ENCODE measurements at places on chromosomes 3 and 15. TPM values are rescaled to one million over a fixed set of nuclear protein-coding genes. Genes with fewer than 3 reads are reported as not detected.

MYLK gene
- 8.7 TPM for total RNA-seq

GRCh38 chr3:114481113-114481512, 187.3 kb downstream of the TIGIT start:
- no peaks in the 10 kb centered on the region for H3K36me3 ChIP-seq
- no peak overlapping the region for H3K27ac ChIP-seq
- H3K27me3 ChIP-seq: no peaks in the 10 kb centered on the region
- H3K4me3 ChIP-seq: no peak overlapping the region
- DNase-seq: no peak
- H3K4me1 ChIP-seq: no peaks in the 10 kb centered on the region

- peaks cover 21% of the 10 kb centered on the region for H3K4me1 ChIP-seq
- H3K27me3 ChIP-seq: no peaks in the 10 kb centered on the region
- no peak overlapping the region for H3K4me3 ChIP-seq
- no peak for DNase-seq
- no peaks in the 10 kb centered on the region for H3K36me3 ChIP-seq
- H3K27ac ChIP-seq: no peak overlapping the region
Observed at GRCh38 chr15:40111888-40112287, 3.2 kb upstream of the BMF start.

SHF gene
- 2.2 TPM for total RNA-seq

GRCh38 chr3:98972155-98972554, 70.7 kb upstream of the DCBLD2 start:
- peak overlapping the region; percentile 98 for H3K27ac ChIP-seq
- peaks cover 82% of the 10 kb centered on the region for H3K4me1 ChIP-seq
- peaks cover 5% of the 10 kb centered on the region for H3K36me3 ChIP-seq

GRCh38 chr3:195450731-195451229, 8.0 kb upstream of the ACAP2 start:
- H3K27ac ChIP-seq: no peak overlapping the region
- H3K4me1 ChIP-seq: 0 out of 2 replicates have a peak, but pooled peaks cover 6% of the 10 kb centered on the region
- no peak overlapping the region for H3K4me3 ChIP-seq
- H3K36me3 ChIP-seq: no peaks in the 10 kb centered on the region
- DNase-seq: no peak
- no peaks in the 10 kb centered on the region for H3K27me3 ChIP-seq

DNA sequence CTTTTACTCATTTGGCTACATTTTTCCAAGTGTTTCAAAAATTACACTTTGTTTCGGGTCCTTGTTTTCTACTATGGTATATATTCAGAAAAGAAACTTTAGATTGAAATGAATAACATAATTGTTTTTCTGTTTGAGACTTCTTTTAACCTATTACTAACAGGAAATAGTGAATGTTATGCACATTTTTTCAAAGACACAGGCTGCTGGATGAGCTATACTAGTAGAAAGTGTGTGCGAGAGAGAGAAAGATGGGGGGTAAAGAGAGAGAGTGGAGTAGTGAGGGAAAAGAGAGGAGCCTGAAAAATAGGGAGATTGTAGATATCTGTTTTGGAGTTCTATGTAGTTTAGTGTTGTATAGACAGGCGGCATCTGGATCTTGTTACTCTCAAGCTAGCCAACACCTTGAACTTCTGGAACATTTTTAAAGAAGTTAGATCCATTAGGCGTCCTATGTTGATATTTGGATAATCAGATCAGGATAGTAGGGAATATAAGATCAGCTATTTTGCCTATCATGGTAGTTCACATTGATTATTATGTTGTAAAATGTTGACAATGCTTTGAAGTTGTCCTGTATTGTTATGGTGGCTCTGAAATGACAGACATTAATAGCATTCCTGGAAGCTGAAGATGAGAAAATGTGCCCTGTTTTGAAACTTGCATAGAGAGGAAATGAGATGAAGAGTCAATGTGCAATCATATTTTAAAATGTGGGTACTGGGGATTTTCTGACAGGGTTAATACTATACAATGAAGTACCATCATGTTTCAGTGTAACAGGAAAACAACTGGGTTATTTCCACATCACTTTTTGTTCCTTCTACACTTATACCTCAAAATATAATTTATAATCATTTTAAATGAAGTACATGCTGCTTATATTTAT, 2.6 kb downstream of the RBMS3 start:
- H3K27ac ChIP-seq: peak overlapping the region; percentile 8
- no peaks in the 10 kb centered on the region for H3K36me3 ChIP-seq
- H3K27me3 ChIP-seq: no peaks in the 10 kb centered on the region
- DNase-seq: no peak
- peaks cover 32% of the 10 kb centered on the region for H3K4me1 ChIP-seq
- peak overlapping the region; percentile 71 for H3K4me3 ChIP-seq

SFMBT1 gene
- total RNA-seq: 10.8 TPM

CCR9 gene
- total RNA-seq: not detected

- peak; percentile 17 for DNase-seq
- no peaks in the 10 kb centered on the region for H3K27me3 ChIP-seq
- H3K27ac ChIP-seq: no peak overlapping the region
- H3K4me3 ChIP-seq: no peak overlapping the region
- no peaks in the 10 kb centered on the region for H3K4me1 ChIP-seq
Observed at GRCh38 chr15:44023176-44023575, 171.9 kb downstream of the FRMD5 start.

- H3K27me3 ChIP-seq: no peaks in the 10 kb centered on the region
- peaks cover 37% of the 10 kb centered on the region for H3K4me1 ChIP-seq
- no peaks in the 10 kb centered on the region for H3K36me3 ChIP-seq
- no peak overlapping the region for H3K27ac ChIP-seq
- DNase-seq: no peak
- no peak overlapping the region for H3K4me3 ChIP-seq
Observed at GRCh38 chr3:24519368-24520100, 24.9 kb upstream of the THRB start.

DNA sequence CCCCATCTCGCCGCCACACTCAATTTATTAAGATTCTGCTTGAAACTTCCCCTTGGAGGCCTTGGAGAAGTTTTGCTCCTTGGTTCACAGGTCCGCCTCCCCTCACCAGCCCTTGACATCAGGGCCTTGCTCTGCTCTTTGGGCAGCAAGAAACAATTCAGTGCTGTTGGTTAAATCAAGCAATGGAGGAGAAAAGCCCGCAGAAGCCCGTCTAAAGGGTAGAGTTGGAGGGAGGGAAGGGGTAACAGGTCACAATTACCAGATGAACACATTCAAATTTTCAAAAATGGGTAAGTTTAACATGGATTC, 429 bp downstream of the PARP9 start:
- peaks cover 20% of the 10 kb centered on the region for H3K4me1 ChIP-seq
- H3K27ac ChIP-seq: peak overlapping the region; percentile 81
- DNase-seq: no peak
- 0 out of 2 replicates have a peak, but pooled peaks cover 4% of the 10 kb centered on the region for H3K36me3 ChIP-seq

DNA sequence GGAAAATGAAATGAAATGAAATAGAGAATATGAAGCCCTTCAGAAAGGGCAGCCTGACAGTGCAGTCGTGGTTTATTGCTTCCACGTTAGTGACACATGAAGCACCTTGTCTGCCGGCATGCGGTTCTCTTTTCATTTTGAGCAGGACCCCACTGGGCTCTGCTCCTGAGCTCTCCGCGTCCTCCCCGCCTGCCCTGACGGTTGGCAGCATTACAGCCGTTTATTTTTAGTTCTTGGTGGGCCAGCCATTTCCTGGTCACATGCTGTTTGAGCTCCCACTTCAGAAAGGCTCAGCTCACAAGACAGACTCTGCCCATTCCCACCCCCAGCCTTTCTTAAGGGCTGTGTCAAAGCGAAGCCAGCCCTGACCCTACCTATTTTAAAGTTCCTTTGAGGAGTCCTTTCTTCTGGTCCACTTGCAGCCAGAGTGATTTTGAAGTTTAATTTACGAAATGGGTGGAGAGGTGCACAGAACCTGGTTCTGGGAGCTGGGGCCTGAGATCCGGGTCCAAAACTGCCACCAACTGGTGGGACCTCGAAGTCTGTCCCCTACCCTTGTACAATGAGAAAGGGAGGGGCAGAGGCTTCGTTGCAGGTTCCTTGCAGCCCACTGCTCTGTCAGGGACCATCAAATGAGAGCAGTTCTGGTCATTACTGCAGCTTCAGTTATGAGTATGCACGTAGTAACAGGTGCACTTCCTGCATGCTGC, 60.1 kb downstream of the MGLL start:
- peaks cover 3% of the 10 kb centered on the region for H3K4me1 ChIP-seq
- no peak overlapping the region for H3K4me3 ChIP-seq
- H3K27me3 ChIP-seq: no peaks in the 10 kb centered on the region
- no peak for DNase-seq
- no peak overlapping the region for H3K27ac ChIP-seq

DNA sequence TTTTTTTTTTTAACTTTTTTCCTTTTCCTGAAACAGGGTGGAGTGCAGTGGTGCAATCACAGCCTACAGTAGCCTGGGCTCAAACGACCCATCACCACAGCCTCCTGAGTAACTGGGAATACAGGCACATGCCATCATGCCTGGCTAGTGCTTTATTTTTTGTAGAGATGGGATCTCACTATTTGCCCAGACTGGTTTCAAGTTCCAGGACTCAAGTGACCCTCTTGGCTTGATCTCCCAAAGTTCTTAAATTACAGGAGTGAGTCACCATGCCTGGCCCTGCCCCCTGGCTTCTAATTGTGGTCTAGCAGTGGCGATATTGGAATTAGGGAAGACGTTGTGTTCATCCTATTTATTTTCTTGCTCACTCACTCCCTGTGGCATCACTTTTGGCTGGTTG, 1138.4 kb downstream of the SI start:
- peaks cover 9% of the 10 kb centered on the region for H3K4me1 ChIP-seq
- no peaks in the 10 kb centered on the region for H3K27me3 ChIP-seq
- peak; percentile 87 for DNase-seq
- no peak overlapping the region for H3K4me3 ChIP-seq
- no peaks in the 10 kb centered on the region for H3K36me3 ChIP-seq
- H3K27ac ChIP-seq: no peak overlapping the region

GRCh38 chr3:48546203-48546829, 10.3 kb downstream of the PFKFB4 start:
- no peak overlapping the region for H3K4me3 ChIP-seq
- no peaks in the 10 kb centered on the region for H3K4me1 ChIP-seq
- no peaks in the 10 kb centered on the region for H3K27me3 ChIP-seq
- peaks cover 29% of the 10 kb centered on the region for H3K36me3 ChIP-seq

DNA sequence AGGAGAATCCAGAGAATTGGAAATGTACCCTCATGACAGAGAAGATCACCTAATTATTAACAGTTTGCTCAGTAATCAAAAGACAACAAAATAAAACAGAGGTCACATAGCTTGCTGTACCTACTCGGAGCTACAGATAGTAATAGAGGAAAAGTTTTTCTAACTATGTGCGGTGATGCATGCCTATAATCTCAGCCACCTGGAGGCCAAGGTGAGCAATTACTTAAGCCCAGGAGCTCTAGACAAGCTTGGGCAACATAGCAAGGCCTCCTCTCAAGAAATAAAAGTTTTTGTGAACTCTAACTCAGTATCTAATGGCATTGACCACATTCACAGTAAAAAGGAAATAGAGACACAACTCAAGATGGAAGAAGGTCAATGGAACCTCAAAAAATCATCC, 243.6 kb downstream of the ATP8B4 start:
- no peak overlapping the region for H3K27ac ChIP-seq
- H3K27me3 ChIP-seq: no peaks in the 10 kb centered on the region
- DNase-seq: peak; percentile 37
- no peak overlapping the region for H3K4me3 ChIP-seq
- H3K4me1 ChIP-seq: no peaks in the 10 kb centered on the region

GRCh38 chr15:33157371-33158037, 37.0 kb downstream of the FMN1 start:
- no peak overlapping the region for H3K4me3 ChIP-seq
- DNase-seq: no peak

LRTM1 gene
- not detected for total RNA-seq

GPR27 gene
- 0.07 TPM for total RNA-seq

GRCh38 chr15:60385620-60386552, 11.9 kb downstream of the ANXA2 start:
- peaks cover 70% of the 10 kb centered on the region for H3K36me3 ChIP-seq
- no peak overlapping the region for H3K27ac ChIP-seq
- no peaks in the 10 kb centered on the region for H3K27me3 ChIP-seq
- no peak for DNase-seq
- no peak overlapping the region for H3K4me3 ChIP-seq

ZNF710 gene
- 12.9 TPM for total RNA-seq

GRCh38 chr3:6449099-6449498, 411.8 kb upstream of the GRM7 start:
- H3K36me3 ChIP-seq: no peaks in the 10 kb centered on the region
- no peaks in the 10 kb centered on the region for H3K27me3 ChIP-seq
- no peaks in the 10 kb centered on the region for H3K4me1 ChIP-seq
- H3K4me3 ChIP-seq: no peak overlapping the region
- no peak for DNase-seq

MPI gene
- total RNA-seq: 30.6 TPM

LMLN gene
- total RNA-seq: 3.7 TPM

DNA sequence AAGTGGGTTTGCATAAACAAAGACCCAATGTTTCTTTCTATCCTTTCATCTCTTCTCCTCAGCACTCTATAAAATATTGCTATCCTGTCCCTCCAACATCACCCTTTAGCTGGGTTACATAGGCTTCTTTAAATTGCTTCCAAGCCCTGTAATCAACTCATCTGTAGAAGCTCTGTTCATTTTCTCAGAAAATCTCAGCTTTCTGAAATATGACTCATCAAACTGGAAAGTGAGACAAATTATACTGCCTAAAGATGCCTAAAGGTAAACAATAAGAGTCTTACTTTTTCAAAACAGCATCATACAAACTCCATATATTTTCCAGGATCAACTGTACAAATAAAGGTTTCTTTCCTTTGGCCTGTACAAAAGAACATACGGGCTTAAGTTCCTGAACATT, 33.8 kb downstream of the EFL1 start:
- H3K4me1 ChIP-seq: no peaks in the 10 kb centered on the region
- no peak overlapping the region for H3K4me3 ChIP-seq
- 0 out of 2 replicates have a peak, but pooled peaks cover 3% of the 10 kb centered on the region for H3K36me3 ChIP-seq
- no peaks in the 10 kb centered on the region for H3K27me3 ChIP-seq
- H3K27ac ChIP-seq: no peak overlapping the region

CCDC13 gene
- total RNA-seq: not detected

DNA sequence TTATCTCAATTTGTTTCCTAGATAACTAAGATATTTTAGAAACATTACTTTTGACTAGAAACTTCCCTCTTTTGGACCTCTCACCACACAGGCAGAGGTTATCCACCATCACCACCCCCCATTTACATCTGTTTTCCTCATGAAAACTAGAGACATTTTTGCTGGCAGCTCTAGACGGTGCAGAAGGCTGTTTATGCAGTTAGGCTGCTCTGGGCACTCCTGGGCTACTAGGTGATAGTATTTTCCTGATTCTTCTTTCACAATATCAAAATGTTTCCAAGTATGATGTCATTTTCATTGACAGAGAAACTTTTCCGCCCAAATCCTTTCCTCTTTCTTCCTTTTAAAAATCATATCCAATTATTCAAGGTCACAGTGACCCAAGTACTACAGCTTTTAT, 67.1 kb downstream of the PLOD2 start:
- H3K36me3 ChIP-seq: peaks cover 8% of the 10 kb centered on the region
- H3K27ac ChIP-seq: no peak overlapping the region
- DNase-seq: no peak
- H3K27me3 ChIP-seq: no peaks in the 10 kb centered on the region
- 0 out of 2 replicates have a peak, but pooled peaks cover 4% of the 10 kb centered on the region for H3K4me1 ChIP-seq
- no peak overlapping the region for H3K4me3 ChIP-seq

- no peak overlapping the region for H3K4me3 ChIP-seq
- H3K4me1 ChIP-seq: no peaks in the 10 kb centered on the region
- DNase-seq: no peak
Observed at GRCh38 chr3:149215515-149215914, 6.1 kb downstream of the CP start.

All from PC-3 (cell line).